ENCODE measurements at places on chromosomes 3 and 15.

- peak; percentile 48 for DNase-seq
Measured at GRCh38 chr15:78049691-78050440, 27.6 kb downstream of the TBC1D2B start.

GRCh38 chr3:11582191-11582968, 61.3 kb downstream of the VGLL4 start:
- DNase-seq = peak; percentile 82

DNA sequence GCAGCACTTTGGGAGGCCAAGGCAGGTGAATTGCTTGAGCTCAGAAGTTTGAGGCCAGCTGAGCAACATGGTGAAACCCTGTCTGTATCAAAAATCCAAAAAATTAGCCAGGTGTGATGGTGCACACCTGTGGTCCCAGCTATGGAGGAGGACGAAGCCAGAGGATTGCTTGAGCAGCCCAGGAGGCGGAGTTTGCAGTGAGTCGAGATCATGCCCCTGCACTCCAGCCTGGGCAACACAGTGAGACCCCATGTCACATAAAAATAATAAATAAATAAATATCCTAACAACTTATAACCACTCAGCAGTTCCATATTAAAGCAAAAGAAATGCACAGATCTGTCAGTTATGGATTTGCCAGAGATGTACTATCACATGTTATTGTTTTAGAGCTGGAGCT, 62.6 kb downstream of the LMLN start:
- no peak for DNase-seq

- no peak for DNase-seq
Measured at GRCh38 chr15:66566963-66567531, 1.2 kb upstream of the LCTL start.

GRCh38 chr3:50324351-50325112, 2.0 kb upstream of the HYAL2 start:
- DNase-seq = peak; percentile 73
